ENCODE measurements at places on chromosomes 2 and 18. TPM values are rescaled to one million over a fixed set of nuclear protein-coding genes. Genes with fewer than 3 reads are reported as not detected.

Gene COBLL1
- total RNA-seq = 16.4 TPM

Gene ACMSD
- 3.8 TPM for total RNA-seq

Gene DHRS9
- 0.88 TPM for total RNA-seq

Gene ACSL3
- total RNA-seq = 171 TPM

Gene PRKAG3
- total RNA-seq = not detected

Measured in Caki2 (cell line).